Mesenteric fat pad (tissue), 1 donor: ENCODE measurements at places on chromosomes 2 and 18. TPM values are rescaled to one million over a fixed set of nuclear protein-coding genes. Genes with fewer than 3 reads are reported as not detected.

DNA sequence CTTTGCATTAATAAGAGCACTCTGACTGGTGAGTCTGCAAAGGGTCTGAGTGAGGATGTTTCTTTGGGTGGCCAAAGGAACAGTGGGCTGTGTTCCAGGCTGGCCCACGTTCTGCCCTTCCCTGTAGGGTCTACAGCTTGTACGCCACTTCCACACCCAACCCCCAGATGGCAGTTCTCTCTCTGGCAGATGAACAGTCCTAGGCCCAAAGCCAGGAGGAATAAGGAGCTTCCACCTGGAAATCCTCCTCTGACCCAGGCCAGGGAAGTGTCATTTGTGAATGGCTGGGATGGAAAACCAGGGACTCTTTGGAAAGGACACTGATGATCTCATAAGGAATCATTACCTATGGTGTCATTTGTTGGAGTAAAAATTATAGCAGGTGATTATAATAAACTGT lies 6.6 kb downstream of the OTOF start:
- DNase-seq, result no peak

DNA sequence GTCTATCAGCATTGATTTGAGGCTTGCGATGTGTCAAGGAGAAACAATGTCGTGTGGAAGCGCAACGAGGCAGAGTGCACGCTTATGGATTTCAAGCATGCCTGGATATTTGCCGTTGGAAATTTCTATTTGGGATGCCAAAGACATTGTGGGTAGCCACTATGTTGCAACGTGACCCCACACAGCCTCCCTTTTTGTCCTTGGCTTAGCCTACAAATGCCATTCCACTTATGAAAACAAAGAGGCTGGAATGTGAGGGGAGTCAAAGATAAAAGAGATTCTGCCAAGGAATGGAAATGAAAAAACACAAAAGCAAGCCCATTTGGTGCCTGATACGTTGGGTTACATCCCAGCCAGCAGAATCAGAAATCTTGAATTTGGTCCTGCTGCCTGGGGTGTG lies 721.2 kb downstream of the GALR1 start:
- DNase-seq, result no peak

DNA sequence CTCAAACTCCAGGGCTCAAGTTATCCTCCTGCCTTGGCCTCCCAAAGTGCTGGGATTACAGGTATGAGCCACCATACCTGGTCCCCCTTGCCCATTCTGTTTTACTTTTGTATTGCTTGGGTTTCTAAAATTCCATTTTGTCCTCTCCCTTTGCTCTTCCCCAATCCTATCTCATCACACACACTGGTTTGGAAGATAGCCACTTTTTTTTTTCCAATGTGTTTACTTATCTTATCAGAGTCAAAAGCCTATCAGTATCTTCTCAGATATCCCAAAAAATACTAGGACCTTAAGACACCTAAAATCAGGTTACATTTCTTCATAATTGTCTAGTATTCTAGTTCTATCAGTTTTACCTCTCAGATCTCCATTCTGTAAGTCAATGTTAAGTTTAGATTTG lies 56.1 kb downstream of the MSH2 start:
- no peak for DNase-seq

- DNase-seq, result peak; percentile 83
Observed at GRCh38 chr18:76479351-76480238, 15.4 kb downstream of the ZNF516 start.

DNA sequence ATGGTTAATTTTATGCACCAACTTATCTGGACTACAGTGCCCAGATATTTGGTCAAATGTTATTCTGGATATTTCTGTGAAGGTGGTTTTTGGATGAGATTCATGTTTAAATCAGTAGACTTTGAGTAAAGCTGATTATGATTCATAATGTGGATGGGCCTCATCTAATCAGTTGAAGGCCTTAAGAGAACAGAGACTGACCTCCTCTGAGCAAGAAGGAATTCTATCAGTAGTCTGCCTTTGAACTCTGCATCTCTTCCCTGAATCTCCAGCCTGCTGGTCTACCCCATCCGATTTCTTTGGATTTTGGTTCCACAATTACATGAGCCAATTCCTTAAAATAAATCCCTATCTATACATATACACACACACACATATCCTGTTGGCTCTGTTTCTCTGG lies 82.8 kb upstream of the MAP4K3 start:
- DNase-seq, result no peak

GRCh38 chr2:218168635-218169462 lies 2.1 kb upstream of the CXCR1 start:
- no peak for DNase-seq

DNA sequence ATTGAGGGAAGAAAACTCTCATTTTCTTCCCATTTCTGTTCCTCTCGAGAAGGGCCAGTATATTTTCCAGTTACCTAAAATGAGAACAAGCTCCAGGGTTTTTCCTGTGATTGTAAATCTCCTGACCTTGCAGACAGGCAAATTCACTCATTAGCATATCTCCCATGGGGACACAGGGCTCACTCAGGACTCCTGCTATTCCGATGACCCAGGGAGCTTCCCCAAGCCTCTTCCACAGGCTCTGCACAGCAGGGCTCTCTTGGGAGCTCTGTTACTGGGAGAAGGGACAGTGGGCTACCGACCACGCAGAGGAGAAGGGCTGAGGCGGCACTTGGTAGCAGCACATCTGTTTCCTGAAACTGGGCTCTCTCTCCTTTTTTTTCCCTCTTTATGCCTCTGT lies 135.2 kb upstream of the CAPN13 start:
- no peak for DNase-seq

- no peak for DNase-seq
Observed at GRCh38 chr2:236590846-236591245, 21.2 kb downstream of the ACKR3 start.

DNA sequence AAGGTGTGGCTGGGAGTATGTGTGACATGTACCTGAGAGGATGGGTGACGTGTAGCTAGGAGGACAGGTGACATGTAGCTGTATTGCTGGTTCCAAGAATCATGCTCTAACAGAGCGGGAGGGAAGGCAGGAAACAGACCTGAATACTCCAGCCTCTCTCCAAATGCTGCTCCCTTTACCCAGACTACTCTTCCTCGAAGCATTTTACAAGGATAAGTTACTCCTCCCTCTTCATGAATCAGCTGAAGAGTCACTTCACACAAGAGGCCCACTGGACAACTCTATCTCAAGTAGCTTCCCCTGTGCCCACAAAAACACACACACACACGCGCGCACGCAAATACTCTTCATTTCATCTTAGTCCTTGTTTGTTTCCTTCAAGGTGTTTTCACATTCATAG lies 52.6 kb upstream of the KIDINS220 start:
- no peak for DNase-seq

GRCh38 chr2:157440404-157441071 lies 3.4 kb downstream of the CYTIP start:
- no peak for DNase-seq

GRCh38 chr2:200681697-200682096 lies 95.9 kb downstream of the AOX1 start:
- no peak for DNase-seq

DNA sequence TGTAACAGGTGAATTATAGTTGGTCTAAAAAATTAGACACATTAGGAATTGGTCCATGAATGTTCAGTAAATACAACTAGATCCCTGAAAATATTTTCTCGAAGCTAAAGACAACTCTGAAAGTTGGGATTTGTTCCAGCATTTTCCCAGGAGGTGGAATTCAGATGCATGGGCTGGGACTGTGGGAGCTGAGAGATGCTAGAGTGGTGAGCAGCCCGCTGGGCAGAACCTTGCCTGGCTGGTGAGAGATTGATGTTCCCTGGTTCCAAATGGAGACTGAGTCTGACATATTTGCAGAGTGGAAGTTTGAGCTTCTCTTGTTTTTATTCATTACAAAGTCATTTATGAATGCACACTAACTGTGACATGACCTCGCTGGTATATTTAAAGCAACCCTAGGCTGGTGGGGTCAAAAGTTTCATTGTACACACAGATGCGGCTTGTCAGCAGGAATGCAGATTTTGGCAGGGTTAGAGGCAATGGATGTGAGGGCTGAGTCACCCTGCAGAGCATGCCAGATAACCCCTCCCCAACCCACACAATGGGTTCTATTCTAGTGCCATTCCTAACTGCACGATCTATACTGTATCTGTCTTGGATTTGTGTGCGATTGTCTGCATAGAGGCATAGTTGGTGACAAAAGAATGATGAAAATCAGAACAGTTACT lies 23.5 kb upstream of the TMEM178A start:
- no peak for DNase-seq

GRCh38 chr2:222613715-222614331 lies 42.1 kb downstream of the FARSB start:
- DNase-seq, result no peak

DNA sequence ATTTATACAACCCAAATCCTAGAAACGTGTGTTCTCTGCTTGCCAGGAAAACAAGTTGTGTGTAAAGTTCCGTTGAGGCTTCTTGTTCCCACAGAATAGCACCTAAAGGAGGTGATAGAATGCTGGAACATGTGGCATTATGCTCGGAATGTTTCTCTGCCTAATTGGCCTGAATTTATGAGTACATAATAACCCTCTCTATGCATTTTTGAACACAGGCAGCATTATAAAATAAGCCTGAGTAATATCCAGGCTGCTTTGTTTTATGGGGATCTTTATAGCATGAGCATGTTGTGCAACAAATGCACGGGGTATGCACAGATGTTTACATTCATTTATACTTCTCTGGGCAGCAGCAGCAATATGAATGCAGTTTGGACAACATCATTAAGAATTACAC lies 385.7 kb downstream of the MBD2 start:
- no peak for DNase-seq

GRCh38 chr2:106143495-106144215 lies 50.4 kb downstream of the UXS1 start:
- DNase-seq, result no peak

GRCh38 chr18:3305354-3305762 lies 43.4 kb downstream of the MYL12B start:
- no peak for DNase-seq

DNA sequence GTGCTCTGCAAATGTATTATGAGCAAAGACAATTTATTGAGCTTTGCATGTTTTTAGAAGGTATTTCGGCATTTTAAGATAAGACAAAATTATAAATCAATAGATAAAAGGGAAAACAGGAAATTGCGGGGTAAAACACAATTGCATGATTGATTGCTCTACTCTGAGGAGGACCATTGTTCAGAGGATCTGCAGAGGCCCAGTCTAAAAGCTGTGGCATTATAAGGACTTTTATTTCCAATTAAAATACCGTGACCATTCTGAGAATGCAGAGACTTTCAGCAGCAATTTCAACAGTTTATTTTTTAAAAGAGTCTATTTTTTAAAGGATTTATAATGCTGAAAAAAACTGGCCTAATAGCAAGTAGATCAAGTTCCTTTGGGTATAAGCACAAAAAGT lies 62.0 kb downstream of the TPGS2 start:
- DNase-seq, result no peak

- no peak for DNase-seq
Observed at GRCh38 chr2:20565623-20566236, 85.2 kb downstream of the HS1BP3 start.

GRCh38 chr18:67652288-67652687 lies 135.8 kb upstream of the DSEL start:
- no peak for DNase-seq

GRCh38 chr18:23612434-23613090 lies 26.3 kb upstream of the NPC1 start:
- DNase-seq, result no peak

GRCh38 chr2:217510771-217511291 lies 492.0 kb downstream of the TNS1 start:
- no peak for DNase-seq

DNA sequence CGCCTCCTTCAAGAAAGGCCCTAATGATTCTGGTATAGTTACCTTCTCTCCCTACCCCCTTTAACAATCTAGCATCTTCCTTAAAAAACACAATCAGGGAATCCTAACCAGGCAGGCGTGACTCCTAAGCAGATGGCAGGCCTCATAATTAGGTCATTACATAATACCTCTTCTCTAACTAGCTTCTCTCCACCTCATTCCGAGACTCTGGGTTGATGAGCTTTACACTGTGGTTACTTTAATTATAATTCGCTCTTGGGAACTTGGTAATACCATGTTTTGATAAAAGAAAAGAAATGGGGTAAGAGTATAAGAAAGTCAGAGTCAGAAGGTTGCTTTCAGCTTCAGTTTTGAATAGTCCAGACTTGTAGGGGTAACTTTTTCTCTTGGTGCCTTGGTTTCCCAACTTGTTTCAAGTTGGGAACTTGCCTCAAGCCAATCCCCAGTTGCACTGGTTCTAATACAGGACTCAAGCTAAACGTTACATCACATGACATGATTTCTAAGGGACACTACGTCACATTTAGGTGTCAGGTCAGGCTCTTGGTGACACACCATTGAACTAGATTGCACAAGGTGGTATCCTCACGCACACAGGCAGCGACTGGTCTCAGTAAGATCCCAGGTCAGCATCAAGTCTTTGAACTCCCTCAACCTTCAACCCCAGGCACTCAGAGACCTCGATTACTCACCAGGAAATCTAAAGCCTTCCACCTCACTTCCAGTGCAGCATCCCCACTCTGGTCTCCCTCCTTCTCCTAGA lies 59.2 kb downstream of the AAK1 start:
- no peak for DNase-seq

GRCh38 chr2:42902939-42903709 lies 110.7 kb upstream of the HAAO start:
- no peak for DNase-seq

DNA sequence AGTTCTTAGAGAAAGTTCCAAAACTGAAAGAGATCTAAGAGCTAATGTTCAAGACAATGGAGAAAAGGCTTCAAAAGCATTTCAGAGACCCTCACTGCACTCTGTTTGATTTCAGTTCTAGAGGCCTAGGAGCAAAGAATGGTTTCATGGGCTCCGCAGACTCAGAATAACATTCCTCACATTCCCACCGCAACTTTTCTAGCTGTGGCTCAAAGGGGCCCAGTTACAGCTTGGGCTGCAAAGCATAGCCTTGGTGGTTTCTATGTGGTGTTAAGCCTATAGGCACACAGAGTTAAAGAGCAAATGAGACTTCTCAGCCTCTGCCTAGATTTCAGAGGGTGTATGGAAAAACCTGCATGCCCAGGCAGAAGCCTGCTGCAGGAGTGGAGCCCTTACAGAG lies 73.0 kb downstream of the FSIP2 start:
- DNase-seq, result no peak

FOXD4L1 gene
- total RNA-seq, result not detected

RAB27B gene
- 0.93 TPM for total RNA-seq

SUPT7L gene
- total RNA-seq, result 28.1 TPM

HPCAL1 gene
- 45.3 TPM for total RNA-seq

FAM110C gene
- total RNA-seq, result 1.4 TPM

UGT1A6 gene
- not detected for total RNA-seq

PLGLB2 gene
- total RNA-seq, result 0.93 TPM

RGPD6 gene
- total RNA-seq, result 26.9 TPM

ABCG5 gene
- not detected for total RNA-seq
